Colonic mucosa (tissue), 4 donors: ENCODE measurements at places on chromosomes 6 and 20. TPM values are rescaled to one million over a fixed set of nuclear protein-coding genes. Genes with fewer than 3 reads are reported as not detected.

Gene SLC22A1
- 2.3 TPM for total RNA-seq

Gene PMEPA1
- 13.0 TPM for total RNA-seq

Gene CNBD2
- 3.3 TPM for total RNA-seq

Gene LY6G5C
- 1.9 TPM for total RNA-seq

Gene TP53TG5
- 1.0 TPM for total RNA-seq

Gene TMEM244
- not detected for total RNA-seq

Gene SS18L1
- total RNA-seq, result 17.7 TPM

Gene DSE
- total RNA-seq, result 5.0 TPM

Gene SLC17A1
- total RNA-seq, result not detected

Gene FOXQ1
- 0.82 TPM for total RNA-seq

DNA sequence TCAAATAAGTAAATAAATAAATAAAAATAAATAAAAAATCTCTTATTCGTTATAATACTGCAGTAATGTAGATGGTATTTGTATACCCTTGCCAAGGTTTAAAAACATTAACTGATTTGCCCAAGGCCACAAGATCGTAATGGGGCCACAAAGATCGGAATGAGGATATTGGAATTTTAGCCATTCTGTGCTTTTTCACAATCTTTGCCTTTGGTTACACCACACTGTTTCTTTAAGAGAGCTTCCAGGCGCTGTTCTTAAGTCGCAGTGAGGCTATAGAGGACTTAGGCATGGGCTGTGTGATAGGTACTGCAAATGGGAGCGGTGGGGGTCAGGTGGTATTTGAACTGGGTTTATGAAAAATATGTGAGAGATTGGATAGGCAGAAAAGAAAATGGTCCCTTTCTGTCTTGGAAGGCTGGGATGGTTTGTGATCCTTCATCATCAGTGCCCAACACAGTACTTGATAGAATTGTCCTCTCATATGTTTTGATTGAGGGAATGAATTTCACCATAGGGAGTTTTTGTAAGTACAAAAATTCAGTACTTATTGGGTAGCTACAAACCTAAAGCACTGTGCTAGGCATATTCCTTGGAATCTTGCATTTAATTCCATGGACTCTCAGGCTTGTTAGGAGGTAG is 1.4 kb downstream of the NUS1 start:
- H3K27me3 ChIP-seq, result no peaks in the 10 kb centered on the region
- no peaks in the 10 kb centered on the region for H3K36me3 ChIP-seq
- H3K4me3 ChIP-seq, result peak overlapping the region; percentile 74
- no peak for DNase-seq
- peaks cover 15% of the 10 kb centered on the region for H3K4me1 ChIP-seq

DNA sequence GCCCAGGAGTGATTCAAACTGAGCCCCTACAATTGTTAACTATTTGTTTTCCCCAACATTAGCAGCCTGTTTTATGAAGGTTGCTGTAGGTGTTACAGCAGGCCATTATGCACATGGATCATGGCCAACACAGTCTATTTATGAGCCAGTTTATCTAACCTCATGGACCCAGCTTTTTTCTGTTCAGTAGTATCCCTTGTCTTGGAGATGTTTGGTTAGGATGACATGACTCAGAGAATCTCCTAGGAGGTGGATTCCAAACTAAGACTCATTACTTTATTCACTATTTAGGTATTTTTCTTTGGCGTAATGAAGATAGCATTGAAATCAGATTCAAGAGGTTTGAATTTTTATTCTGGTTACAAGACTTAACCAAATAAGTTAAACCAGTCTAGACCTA is 62.8 kb upstream of the TFB1M start:
- H3K4me3 ChIP-seq, result no peak overlapping the region
- H3K27ac ChIP-seq, result no peak overlapping the region
- no peaks in the 10 kb centered on the region for H3K27me3 ChIP-seq
- no peaks in the 10 kb centered on the region for H3K4me1 ChIP-seq

DNA sequence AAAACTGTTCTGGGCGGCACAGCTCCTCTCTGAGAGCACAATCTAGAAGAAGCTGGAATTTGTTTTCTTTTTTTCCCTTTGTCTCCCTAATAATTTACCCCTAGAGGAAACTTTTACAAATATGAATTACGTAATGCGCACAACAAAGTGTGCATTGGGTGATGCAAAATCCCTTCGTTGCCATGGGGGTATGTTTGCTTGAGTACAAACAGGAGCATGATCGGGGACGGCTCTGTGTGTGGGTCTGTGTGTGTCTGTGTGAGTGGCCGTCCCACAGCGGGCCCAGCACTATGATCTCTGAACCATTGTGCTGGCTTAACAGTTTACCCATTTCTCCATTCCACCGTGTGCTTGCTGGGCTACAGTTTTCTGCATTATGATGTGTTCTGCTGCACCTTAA is 278.2 kb downstream of the CDC5L start:
- no peak overlapping the region for H3K27ac ChIP-seq
- no peak for DNase-seq
- H3K27me3 ChIP-seq, result no peaks in the 10 kb centered on the region

DNA sequence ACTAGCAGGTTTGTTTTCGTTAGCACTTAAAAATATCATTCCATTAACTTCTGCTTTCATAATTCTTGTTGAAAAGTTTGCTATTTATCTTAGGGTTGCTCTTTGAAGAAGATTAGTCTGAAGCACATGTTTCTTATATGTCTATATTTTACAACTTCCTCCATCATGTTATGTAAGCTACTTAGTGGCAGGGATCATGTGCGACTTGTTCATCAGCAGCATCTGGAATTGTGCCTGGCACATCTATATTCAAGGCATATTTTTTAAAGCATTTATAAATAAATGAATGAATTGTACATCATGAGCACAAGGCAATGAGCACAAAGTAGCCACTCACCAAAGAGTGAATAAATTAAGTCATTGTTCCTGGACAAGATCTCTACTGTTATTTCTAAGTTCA is 187.2 kb upstream of the COL21A1 start:
- no peaks in the 10 kb centered on the region for H3K36me3 ChIP-seq
- H3K27me3 ChIP-seq, result no peaks in the 10 kb centered on the region
- H3K27ac ChIP-seq, result no peak overlapping the region

DNA sequence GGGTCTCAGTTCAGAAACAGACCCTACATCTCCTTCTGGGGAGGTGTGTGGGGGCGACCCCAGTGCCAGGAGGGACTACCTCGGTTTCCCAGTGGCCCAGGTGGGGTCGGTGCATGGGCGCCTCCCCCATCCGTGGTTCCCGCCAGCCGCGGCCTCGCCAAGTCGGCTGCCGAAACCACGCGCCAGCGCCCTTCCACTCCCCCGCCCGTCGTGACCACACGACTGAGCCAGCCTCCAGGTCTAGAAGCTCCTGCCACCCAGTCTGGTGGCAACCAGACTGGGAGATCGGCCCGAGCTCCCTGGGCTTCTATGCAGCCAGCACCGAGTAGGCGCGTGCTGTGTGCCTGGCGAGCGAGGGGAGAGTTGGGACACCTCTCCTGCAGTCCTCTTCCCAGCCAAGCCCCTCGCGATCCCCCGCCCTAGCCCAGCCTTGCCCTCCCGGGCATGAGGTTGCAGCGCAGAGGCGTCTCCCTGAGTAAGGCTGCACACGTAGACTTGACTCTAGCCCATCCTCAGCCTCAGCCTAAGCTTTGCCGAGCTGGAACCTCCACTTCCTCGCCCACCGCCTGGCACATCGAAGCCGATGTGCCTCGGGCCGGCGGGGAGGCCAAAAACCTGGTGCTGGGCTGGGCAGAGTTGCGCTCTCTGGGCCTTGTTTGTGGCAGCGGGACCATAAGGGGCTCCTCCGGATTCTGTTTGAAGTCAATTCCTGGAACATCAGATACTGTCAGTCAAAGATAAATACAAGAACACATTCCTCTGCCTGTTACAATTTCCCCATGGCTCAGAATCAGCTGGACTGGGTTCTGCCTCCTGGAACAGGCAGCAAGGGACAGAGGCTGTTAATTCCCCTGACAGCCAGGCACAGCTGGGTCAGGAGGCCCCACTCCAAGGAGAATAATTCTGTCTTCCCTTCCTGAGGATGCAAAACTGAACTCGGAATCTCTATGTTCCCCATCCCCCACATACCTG is 1.5 kb upstream of the CPNE5 start:
- H3K36me3 ChIP-seq, result no peaks in the 10 kb centered on the region
- no peak overlapping the region for H3K27ac ChIP-seq
- H3K27me3 ChIP-seq, result peaks cover 15% of the 10 kb centered on the region
- no peaks in the 10 kb centered on the region for H3K4me1 ChIP-seq
- DNase-seq, result no peak
- H3K4me3 ChIP-seq, result peak overlapping the region; percentile 42

DNA sequence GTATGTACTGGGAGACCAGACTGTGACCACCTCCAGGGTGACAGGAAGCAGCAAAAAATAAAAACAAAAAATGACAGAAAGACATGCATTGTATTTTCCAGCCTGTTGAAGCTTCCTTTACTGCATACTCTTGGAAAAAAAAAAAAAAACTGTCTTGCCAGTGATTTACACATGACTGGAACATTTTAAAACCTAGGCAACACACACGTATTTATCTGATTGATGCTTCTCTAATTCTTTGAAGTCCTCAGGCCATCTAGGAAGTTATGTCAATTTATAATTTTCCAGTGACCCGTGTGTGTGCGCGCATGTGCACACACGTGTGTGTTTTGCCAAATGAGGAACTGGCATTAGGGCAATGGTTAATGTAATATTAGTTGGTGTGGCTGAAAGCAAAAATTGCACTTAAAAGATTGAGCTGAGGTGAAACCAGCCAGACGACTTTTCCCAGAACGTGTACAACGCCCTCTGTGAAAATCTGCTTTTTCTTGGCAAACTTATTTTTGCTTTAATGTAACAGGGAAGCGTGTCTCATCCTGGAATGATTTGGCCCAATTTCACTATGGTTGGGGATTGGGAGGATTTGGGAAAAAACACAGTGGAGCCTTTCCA is 315.2 kb downstream of the TFAP2A start:
- no peaks in the 10 kb centered on the region for H3K4me1 ChIP-seq
- H3K27ac ChIP-seq, result no peak overlapping the region
- no peak overlapping the region for H3K4me3 ChIP-seq
- DNase-seq, result no peak

DNA sequence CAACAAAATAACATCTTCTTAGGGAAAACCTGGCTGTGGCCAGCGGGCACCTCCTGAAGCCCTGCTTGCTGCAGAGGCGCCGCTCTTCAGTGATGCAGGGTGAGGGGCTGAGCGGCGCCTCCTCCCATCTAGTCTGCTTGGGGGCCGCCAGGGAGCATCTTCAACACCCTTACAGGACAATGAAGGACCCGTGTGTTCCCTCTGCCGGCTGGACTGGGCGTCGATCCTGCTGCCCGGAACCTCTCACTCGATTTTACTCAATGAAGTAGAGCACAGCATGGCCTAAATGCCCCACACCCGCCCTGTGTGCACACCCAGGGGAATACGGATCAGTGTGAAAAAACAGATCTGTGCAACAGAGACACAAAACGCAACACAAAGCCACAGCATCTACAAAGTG is 28.5 kb upstream of the MPC1 start:
- H3K27me3 ChIP-seq, result no peaks in the 10 kb centered on the region
- no peak for DNase-seq
- no peak overlapping the region for H3K4me3 ChIP-seq
- no peak overlapping the region for H3K27ac ChIP-seq
- H3K4me1 ChIP-seq, result no peaks in the 10 kb centered on the region

GRCh38 chr20:24842918-24843715 is 106.0 kb upstream of the CST7 start:
- no peak overlapping the region for H3K4me3 ChIP-seq
- no peak for DNase-seq
- H3K27ac ChIP-seq, result no peak overlapping the region
- H3K4me1 ChIP-seq, result no peaks in the 10 kb centered on the region
- no peaks in the 10 kb centered on the region for H3K27me3 ChIP-seq

DNA sequence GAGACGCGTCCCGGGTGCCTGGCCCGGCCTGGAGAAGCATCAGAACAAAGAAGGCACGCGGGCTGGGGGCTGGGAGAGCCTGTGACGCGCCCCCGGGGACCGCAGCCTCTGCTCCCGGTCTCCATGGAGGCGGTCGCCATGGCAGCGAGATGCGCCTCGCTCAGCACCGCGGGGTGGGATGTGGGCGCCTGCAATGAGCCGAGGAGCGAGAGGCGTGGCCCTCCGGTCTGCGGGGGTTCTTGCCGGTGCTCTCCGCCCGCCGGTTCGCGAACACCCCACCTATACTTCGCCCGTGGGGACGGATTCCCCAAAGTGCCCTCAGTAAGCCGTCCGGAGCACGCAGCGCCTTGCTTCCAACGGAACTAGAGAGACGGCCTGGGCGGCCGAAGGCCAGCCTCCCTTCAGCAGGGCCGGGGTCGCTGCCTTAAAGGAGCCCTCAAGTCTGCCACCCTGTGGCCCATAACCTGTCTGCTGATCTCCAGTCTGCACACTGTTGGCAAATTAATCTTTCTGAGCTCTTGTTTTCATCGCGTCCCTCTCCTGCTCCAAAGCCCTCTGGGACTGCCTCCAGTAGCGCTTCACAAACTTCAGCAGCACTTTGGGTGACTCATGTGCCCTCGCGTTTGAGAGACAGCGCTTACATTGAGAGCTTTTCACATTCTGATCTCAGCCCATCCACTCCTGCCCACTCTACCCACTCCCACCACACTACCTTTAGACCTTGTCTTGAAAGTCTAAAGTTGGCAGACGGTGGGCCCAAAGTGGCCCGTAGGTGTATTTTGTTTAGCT is 983 bp upstream of the ADISSP start:
- no peaks in the 10 kb centered on the region for H3K36me3 ChIP-seq
- H3K4me1 ChIP-seq, result no peaks in the 10 kb centered on the region
- H3K27me3 ChIP-seq, result no peaks in the 10 kb centered on the region
- peak overlapping the region; percentile 86 for H3K27ac ChIP-seq

DNA sequence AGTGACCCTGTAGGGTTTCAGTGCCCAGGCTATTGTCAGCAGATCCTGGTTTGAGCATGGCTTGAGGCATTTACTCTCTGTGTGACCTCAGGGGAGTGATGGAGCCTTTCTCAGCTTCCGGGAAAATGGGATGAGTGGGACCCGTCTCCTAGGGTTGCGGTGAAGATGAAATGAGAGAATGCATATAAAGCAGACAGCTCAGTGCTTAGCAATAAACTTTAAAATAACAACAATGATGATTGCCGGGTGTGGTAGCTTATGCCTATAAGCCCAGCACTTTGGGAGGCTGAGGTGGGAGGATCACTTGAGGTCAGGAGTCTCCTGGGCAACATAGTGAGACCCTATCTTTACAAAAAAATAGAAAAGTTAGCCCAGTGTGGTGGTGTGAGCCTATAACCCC is 106.0 kb upstream of the MTHFD1L start:
- no peak overlapping the region for H3K27ac ChIP-seq
- no peak overlapping the region for H3K4me3 ChIP-seq
- no peaks in the 10 kb centered on the region for H3K27me3 ChIP-seq
- DNase-seq, result no peak
- H3K36me3 ChIP-seq, result no peaks in the 10 kb centered on the region

- DNase-seq, result no peak
- H3K4me3 ChIP-seq, result no peak overlapping the region
- H3K27ac ChIP-seq, result no peak overlapping the region
- H3K27me3 ChIP-seq, result no peaks in the 10 kb centered on the region
These were observed 189.9 kb upstream of the PRDM1 start for GRCh38 chr6:105896052-105896820.

- H3K27ac ChIP-seq, result no peak overlapping the region
- no peak overlapping the region for H3K4me3 ChIP-seq
- no peaks in the 10 kb centered on the region for H3K27me3 ChIP-seq
- H3K4me1 ChIP-seq, result no peaks in the 10 kb centered on the region
These were observed 45.7 kb upstream of the RPS6KA2 start for GRCh38 chr6:166672624-166673206.

GRCh38 chr6:152220786-152221185 is 413.3 kb downstream of the ESR1 start:
- no peak overlapping the region for H3K4me3 ChIP-seq
- H3K27me3 ChIP-seq, result no peaks in the 10 kb centered on the region
- H3K36me3 ChIP-seq, result peaks cover 5% of the 10 kb centered on the region
- H3K4me1 ChIP-seq, result no peaks in the 10 kb centered on the region
- no peak overlapping the region for H3K27ac ChIP-seq

GRCh38 chr20:32871627-32872160 is 13.0 kb downstream of the EFCAB8 start:
- H3K4me3 ChIP-seq, result no peak overlapping the region
- no peaks in the 10 kb centered on the region for H3K4me1 ChIP-seq
- DNase-seq, result no peak
- no peaks in the 10 kb centered on the region for H3K27me3 ChIP-seq
